ENCODE measurements at places on chromosomes 11 and 22.

- no peak for DNase-seq
Measured at GRCh38 chr11:19597206-19597605, 115.4 kb upstream of the NAV2 start.

DNA sequence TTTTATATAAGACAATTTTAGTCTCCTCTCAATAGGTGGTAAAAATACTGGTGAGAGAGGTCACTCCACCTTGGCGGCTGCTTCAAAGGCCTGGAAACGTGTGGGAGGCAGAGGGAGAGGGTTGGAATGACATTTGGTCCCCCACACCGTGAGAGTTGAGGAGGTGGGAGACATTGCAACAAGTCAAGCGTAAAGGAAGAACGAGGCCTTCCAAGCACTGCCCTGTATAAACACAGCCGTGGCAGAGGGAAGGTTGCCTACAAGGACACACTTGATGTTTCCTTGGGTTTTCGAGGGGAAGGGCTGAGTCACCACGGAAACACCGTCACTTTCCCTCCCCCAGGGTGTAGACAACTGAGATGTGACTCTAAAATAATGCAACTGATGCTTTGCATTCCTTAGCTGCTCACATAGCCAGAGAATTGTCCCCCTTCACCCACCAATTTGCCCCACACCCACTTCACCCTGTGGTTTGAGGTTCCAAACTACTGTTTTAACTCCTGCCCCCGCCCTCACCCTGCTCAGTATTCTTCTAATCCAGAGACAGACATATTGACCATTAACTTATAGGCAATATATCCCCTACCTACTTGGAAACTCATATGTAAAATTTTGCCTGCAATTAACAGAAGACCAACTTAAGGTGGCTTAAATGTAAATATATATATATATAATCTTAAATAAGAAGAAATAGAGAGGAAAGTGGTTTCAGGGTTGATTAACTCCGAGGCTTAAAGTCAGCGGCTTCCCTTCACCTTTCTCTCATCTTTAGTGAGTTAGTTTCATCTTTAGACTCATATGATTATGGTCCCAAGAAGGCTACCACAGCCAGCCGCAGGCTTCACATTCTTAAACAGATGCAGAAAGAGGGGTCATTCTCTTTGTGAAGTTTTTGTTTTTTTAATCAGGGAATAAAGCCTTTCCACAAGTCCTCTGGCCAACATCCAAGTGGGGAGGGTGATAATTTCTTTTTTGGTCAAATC lies 54.1 kb upstream of the BDNF start:
- no peak for DNase-seq

DNA sequence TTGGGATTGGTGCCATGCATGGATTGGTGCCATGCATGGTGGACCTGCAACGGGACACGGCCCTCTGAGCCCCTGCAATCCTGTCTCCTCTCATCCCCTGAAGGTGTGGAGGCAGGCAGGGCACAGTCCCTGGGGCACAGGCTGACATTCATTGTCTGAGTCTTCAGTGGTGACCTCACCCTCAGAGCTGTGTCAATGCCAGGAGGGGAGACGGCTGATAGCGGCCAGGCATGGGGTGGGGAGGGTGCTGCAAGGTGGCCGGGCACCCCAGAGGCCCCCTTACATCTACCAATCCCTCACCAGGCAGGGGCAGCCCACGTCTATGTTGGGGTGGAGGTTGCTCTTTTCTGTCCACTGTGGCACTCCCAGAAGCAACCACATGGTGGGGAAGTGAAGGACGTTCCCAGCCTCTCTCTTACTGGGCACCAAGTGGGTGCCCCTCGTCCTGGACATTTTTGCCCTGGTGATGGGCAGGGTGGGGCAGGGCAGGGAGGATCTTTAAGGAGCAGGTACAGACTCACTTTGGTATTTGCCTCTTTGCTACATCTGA lies 47.6 kb downstream of the NECTIN1 start:
- no peak for DNase-seq

DNA sequence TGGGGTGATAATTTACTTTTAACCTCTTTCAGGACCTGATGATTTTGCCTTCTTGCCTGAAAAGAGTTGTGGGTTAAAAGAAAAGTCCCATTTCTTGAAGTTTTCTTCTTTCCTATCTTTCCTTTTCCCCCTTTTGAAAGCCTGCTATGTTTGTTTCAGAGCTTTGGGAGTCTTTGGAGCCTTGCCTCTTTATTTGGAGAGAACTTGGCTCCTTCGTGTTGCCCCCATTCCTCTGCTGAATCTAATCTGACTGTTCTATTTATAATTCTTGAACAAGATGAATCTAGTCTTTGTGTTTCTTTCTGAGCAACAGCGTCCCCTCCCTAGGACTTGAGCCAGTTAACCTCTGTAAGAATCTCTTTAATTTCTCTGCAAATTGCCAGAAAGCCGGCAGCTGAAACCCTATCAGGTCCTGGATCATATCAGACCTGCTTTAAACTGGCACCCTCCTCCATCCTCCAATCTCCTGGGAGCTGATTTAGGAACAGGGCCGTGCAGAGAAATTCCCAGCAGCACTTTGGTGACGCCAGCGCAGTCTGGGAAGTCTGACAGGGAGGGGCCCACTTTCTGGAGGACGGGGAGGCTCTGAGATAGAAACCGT lies 289.1 kb upstream of the SORL1-AS1 start:
- DNase-seq, result no peak

DNA sequence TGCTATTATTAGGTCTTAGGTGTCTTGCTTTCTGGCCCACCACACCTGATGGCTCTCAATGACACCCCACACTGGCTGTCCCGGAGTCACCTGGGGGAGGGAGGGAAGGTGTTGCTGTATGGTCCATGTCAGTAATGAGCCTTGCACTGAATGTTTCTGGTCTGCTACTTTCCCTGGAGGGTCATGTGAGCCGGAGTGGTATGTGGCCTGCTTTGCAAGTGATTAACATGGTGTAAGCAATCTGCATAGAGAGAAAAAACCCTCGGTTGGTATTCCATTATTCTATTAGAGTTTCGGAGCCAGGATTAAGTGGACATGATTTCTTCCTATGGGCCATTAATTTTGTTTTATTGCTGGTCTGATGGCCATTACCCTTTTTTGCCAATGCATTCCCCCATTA lies 63.9 kb downstream of the PKNOX2 start:
- no peak for DNase-seq

DNA sequence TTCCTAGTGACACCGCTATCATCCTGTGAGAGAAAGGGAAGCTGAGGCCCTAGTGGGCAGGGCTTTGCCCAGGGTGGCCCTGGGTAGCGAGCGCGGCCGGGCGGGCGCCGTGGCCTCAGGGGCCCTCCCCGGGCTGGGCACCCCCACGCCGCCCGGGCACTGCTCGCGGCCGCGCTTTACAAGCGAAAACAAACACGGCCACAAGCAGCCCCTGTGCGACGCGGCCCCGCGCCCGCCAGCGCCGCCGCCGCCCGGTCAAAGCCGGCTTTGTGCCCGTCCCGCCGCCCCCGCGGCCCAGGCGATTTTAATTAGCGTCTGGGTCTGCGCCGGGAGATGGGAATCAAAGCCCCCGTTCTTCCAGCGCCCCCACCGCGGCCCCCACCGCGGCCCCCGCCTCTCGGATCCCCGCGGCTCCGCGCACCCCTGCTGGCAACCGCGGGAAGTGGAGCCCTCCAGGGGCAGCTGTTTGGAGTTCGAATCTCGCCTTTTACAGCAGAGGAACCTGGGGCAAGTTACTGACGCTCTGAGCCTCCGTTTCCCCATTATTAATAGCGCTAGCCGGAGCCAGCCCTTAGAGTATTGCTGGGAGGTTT lies 47.9 kb downstream of the CHRDL2 start:
- no peak for DNase-seq

- no peak for DNase-seq
Measured at GRCh38 chr11:12691473-12691872, 17.3 kb downstream of the TEAD1 start.

DNA sequence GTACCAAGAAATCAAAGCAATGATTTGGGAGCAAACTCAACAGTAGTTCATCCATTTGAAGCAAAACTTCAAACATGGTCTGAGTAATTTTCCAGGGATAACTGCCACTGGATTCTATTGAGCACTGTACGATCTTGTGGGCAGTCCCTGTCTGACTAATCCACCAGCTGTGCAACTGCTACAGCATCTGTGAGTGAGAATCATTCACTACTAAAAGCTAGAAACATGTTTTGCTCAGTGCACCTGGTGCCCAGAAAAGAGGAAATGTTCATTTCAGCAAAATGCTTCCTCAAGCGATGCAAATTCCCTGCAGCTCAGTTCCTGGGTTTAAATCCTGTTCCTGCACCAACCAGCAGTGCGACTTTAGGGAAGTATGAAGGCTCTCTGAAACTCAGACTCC lies 1077.9 kb downstream of the DLG2 start:
- DNase-seq, result no peak

GRCh38 chr22:31614781-31615490 lies 47.1 kb downstream of the PISD start:
- peak; percentile 44 for DNase-seq

- DNase-seq, result no peak
Measured at GRCh38 chr11:61769169-61769920, 16.9 kb downstream of the MYRF start.

Data from suppressor macrophage treated with lipopolysaccharide for 1 hour (primary cell).